ENCODE measurements at places on chromosomes 6 and 20. TPM values are rescaled to one million over a fixed set of nuclear protein-coding genes. Genes with fewer than 3 reads are reported as not detected.

VARS2 gene
- 26.8 TPM for total RNA-seq

TUBB2B gene
- 18.3 TPM for total RNA-seq

RSPH9 gene
- total RNA-seq, result 0.65 TPM

GNAS-AS1 gene
- total RNA-seq, result 0.89 TPM

ZC2HC1B gene
- total RNA-seq, result not detected

MYCT1 gene
- 0.46 TPM for total RNA-seq

OR2H2 gene
- total RNA-seq, result not detected

DEFB119 gene
- not detected for total RNA-seq

NNAT gene
- 0.42 TPM for total RNA-seq
